ENCODE measurements at places on chromosomes 7 and 10.

DNA sequence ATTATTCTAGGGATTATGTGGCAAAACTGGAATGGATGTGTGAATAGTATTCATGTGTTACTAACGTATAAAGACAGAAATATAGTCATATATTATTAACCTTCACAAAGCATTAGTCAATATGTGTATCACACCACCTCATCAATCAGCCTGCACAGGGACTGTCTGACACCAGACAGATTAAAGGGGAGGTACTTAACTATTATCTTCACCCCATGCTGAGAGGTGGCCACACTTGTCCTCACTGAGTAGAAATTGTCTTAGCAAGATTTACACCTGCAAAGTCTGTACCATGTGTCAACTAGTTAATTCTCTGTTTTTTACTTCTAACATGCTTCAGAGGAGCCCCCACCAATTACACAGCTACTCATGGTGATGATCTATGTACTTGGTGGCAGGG lies 146.3 kb upstream of the LRGUK start:
- no peak for DNase-seq

DNA sequence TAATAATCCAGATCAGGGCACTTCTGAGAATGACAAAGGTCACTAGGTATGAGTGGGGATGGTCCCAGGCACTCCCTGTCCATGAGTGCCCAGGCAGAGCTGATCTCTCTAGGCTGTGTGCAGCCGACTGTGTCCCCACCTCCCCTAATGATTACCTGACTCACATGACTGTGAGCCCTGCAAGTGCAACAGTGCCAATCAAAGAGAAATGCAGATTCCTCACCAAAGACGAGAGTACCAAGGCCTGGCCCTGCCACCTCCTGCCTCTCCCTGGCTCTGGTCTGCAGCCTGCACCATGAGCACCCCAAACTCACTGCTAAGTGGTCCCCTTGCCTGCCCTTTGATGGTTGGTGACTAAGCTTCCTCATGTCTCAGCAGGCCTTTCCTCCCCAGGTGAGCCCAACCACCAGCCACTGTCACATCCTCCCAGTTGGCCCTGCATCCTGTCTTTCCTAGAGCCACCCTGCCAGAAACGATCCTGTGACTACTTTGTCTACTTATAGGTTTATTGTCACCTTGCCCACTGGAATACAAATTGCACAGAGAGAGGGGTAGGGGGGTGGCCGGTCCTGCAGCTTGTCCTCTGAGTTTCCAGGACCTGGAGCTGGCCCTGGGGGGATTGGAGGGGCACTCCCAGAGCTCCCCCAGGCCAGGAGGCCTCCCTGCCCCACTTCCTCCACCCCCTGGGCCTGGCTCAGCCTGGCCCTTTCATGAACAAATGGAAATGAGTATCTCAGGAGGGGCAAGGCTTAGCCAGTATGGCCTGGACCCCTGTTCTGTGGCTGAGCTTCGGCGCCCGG lies 22.4 kb upstream of the GDF10 start:
- no peak for DNase-seq

DNA sequence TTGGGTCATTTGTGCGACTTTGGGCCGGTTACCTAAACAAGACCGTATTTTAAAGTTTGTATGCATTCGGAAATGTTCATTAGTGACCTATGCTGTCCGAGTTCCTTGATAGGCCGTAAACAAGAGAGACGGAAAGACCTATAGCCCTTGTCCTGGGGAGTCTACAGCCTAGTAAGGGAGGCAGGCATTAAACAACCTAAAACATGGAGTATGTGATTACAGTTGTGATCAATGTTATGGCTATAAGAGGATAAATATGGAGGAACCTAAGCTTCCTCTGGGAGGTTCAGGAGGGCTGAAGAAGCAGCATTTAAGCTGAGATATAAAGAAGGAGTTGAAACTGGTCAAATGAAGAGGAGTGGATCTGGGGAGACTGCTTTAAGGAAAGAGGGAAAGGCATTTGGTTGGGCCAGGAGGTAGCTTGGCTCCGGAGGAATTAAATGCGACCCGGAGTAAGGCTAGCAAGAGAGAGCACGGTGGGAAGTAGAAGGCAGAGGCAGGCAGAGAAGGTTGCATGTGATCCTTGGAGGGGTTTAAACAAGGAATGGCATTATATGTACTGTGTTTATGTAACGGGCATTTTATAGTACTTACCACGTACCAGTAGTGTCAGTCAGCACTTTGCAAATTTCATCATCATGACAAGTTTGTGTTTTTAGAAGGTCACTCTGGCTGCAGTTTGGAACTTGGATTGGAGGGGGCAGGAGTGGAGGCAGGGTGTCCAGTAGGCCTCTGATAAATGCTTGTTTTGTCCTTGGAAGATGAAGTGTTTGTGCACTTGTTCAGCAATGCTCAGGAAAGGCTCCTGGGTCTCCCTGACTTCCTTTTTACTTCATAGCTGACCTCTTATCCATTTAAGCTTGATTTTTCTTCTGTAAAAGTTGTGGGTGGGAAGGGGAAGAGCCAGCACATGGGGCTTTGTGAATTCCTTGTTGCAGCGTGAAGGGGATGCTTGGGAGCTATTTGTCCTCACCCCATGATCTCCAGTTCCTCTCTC lies 1.0 kb upstream of the AVPI1 start:
- no peak for DNase-seq

DNA sequence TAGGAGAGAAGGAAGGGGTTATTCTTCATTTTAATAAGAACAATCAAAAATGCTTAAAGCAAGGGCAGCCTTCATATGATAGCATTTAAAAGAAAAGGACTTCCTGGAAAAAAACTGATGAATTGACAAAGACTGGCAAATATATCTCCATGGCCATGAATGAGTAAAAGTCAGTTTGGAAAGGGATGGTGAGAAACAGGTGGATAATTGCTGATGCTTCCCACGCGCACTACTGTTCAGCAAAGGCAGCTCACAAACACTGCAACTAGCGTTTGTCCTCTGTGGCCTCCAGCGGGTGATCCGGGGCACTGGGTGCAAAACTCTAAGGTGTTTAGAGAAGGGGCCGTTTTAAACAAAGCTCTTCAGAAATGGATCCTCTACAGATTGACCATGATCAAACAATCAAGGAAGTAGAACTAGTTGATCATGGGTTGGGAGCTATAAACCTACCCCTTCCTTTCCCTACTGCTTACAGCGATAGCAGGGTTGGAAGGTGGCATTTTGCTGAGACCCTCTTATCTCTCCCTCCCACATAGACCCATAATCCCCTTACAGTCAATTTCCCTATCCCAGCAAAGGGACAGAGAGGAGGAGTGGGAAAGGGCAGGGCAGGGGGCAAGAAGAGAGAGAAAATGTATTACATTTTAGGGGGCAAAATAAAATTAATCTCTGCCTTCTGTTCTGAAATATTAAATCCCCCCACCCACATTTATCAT lies 53.8 kb downstream of the SMURF1 start:
- DNase-seq, result no peak

GRCh38 chr10:103574097-103575061 lies 80.9 kb downstream of the NEURL1 start:
- no peak for DNase-seq

DNA sequence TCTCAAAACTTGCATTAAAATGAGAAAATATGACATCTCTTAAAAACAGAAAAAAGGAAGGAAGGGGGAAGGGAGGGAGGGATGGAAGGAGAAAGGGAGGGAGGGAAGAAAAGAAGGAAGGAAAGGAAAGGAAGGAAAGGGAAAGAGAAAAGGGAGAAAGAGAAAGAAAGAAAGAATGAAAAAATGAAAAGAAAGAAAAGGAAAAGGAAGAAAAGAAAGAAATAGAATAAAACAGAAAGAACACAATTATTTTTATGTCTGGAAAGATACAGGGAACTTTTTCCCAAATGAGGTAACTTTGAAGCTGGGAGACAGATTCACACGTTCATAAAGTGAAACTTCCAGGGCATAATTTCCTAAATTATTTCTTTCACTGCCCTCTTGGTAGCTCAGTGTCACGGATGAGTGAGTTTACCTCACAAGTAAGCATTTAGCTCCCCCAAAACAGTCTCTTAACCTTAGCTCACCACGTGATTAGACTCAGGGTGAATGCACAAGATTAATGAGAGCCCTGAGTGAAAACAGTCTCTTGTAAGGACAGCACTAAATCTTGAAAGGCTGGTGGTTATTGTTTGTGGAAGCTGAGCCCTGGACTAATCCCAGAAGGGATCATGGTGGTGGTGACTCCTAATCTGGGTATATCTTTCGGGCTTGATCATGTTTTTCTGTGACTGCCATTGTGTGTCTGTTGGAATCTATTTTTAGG lies 74.1 kb upstream of the HDAC9 start:
- no peak for DNase-seq

DNA sequence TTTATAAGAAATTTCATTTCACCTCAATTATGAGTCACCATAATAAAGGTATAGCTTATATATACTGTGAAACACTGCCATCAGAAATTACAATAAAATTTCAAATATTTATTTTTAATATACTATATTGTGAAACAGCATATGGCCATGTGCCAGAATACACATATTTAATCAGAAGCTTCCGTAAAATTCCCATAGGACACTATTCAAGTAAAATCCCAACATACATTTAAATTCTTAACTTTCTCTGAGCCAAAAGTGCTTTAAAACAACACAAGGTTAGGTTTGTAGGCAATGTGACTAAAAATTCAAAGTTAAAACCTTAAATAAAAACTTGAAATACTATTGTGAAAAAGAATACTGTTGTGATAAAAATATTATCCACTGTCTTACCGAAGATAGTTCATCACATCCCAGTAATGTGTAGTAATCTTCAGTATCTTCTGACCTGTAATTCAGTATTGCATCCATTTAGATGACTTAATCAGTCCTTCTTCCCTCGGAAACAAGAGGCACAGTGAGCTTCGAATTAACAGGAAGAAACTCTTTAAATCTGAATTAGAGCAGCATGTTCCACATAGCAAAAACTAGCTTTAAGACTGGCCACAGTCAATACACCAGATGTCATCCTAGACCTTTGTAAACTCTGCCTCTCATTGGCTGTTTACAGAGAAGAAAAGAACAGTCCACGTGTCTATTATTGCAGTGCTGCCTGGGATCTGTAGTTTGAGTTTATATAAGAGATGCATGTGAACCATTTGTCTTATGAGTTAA lies at the start of gene DNAJC12:
Gene DNAJC12, minus strand, starts transcription at position 648 of the 774 bp plus-strand sequence. Its CDS starts 177 bp downstream, at position 471.
- DNase-seq, result peak; percentile 66

- DNase-seq, result no peak
Observed at GRCh38 chr7:157401567-157402387, 65.0 kb downstream of the DNAJB6 start.

- DNase-seq, result no peak
Observed at GRCh38 chr7:34036972-34037792, 131.8 kb downstream of the BMPER start.

- no peak for DNase-seq
Observed at GRCh38 chr10:1251769-1252168, 195.6 kb downstream of the WDR37 start.

DNA sequence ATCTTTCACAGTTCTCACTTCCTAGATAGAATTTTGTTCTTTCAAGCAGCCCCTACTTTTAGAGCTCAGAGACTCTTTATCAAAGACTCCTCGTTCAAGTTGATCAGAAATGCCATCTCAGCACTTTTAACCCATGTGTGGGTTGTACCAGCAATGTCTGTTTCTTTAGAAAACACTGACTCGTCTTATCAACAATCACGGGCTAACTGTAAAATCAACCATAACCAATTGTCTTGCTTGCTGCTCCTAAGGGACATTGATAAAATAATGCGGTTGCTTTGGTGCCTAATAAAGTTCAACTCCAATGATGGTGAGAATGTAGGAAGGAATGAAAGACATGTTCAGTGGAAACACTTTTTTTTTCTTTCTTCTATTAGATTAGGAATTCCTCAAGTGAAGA lies 12.9 kb upstream of the CDK6 start:
- no peak for DNase-seq

DNA sequence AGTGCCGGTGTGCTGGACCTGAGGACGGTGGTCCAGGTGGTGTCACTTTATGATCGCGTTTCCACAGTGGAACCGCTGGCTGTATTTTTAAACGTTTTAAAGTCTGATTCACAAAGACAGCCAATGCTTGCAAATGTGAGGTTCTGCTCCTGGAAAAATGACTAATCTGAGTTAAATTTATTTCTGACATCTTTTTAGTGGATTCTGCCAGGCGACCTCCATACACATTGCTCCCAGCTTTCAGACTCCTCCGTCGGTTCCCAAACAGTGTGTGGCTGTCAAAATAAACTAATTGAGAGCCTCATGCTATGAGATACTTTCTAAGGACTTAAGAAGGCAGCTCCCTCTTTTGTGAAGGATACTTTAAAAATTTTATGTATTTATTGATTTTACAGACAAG lies 12.7 kb upstream of the TTYH3 start:
- no peak for DNase-seq

DNA sequence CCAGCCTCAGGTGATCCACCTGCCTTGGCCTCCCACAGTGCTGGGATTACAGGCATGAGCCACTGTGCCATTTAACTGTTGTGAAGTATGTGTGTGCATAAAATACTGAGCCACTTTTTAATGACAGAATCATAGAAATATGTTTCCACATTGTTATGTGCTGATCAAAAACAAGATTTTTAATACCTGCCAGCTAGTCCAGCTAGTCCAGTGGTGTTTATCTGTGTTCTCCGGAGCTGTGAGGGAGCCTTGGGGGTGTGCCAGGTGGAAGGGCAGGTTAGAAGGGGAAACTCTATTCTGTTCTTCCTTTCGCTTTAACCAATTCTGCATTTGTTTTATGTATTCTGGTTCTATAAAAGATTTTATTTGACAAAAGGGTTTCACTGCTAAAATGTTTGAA lies 7.0 kb downstream of the FAM221A start:
- no peak for DNase-seq

DNA sequence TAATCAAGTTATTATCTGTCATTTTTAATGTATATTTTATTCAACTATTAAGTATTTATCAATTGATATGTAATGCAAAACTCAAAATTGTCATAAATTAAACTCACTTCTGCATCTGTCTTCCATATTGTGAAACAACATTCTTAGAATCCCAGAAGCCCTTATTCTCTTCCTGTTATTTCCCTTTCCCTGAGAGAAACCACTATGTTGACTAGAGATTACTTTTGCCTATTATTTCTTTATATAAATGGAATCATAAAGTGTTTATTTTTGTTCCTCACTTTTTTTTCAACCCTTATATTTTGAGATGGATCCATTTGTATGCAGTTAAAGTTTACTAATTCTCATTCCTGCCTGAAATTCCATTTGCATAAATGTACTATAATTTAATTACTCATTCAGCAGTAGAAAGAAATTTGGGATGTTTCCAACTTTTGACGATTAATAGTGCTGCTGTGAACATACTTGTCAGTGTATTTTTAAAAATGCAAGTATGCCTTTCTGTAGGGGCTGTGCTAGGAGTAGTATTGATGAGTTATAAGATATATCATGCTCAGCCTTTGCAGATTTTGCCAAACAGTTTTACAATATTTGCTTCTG lies 211.2 kb downstream of the SEMA3D start:
- DNase-seq, result no peak

- no peak for DNase-seq
Observed at GRCh38 chr7:149322737-149323136, 60.7 kb downstream of the ZNF783 start.

DNA sequence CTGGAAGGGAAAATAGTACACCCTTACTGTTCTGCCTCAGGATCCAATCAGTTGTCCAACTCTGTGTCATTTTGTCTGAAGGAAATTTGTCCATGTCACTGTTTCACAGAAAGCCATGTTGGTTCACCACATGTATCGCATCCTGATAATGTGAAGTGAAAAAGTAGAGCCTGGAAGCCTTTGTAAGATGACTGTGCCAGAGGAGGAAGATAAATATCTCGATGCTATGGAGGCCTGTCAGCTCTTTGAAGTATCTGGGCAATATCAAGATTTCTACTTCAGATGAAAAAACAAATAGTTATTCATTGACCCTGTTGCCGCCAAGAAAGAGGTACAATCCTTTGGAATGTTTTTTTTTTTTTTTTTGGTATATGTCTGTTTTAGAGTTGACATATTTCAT lies 270.5 kb downstream of the PHF14 start:
- no peak for DNase-seq
